Stimulated activated CD4-positive, alpha-beta T cell treated with anti-CD3 and anti-CD28 coated beads, TNF-alpha, amount 100 ng/mL, for 1 hour (primary cell): ENCODE measurements at places on chromosomes 13 and 19.

GRCh38 chr13:46340631-46341111 is 46.4 kb downstream of the RUBCNL start:
- DNase-seq, result no peak

GRCh38 chr19:34332027-34332760 is 32.8 kb upstream of the GPI start:
- no peak for DNase-seq

DNA sequence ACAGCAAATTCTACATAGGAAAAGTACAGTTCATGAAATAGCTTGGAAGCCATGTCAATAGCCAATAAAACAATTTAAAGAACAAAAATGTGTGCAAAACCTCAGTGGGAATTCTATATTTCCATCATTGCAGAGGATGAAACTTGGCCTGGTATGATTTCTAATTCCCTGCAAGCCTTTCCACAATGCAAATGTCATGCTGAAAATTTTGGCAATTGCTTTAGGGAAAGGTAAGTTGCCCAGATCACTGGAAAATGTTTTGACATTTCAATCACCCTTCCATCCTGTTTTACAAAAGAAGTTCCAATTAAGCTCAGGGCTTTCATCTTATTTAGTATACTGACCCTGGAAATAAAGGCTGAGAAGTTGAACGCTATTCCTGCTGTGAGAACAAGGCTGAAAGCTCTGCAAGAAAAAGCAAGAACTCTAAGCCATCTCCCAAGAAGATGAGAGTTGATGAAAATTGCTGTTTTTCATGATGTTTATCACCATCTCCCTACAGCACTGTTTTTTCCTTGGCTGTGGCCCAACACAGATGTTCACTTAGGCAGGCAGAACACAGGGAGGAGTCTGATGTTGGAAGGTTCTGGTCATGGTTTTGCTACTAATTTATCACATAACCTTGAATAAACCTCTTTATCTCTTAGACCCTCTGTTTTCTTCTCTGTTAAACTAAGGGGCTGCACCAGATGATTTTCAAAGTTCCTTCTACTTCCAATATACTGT is 263.7 kb downstream of the KCTD12 start:
- no peak for DNase-seq

GRCh38 chr19:33418461-33418860 is 45.0 kb downstream of the CEBPG start:
- DNase-seq, result no peak

- no peak for DNase-seq
These were observed 1193.8 kb downstream of the SLITRK1 start for GRCh38 chr13:82688400-82688994.

- no peak for DNase-seq
These were observed 96.2 kb downstream of the COL4A2 start for GRCh38 chr13:110403315-110403714.

DNA sequence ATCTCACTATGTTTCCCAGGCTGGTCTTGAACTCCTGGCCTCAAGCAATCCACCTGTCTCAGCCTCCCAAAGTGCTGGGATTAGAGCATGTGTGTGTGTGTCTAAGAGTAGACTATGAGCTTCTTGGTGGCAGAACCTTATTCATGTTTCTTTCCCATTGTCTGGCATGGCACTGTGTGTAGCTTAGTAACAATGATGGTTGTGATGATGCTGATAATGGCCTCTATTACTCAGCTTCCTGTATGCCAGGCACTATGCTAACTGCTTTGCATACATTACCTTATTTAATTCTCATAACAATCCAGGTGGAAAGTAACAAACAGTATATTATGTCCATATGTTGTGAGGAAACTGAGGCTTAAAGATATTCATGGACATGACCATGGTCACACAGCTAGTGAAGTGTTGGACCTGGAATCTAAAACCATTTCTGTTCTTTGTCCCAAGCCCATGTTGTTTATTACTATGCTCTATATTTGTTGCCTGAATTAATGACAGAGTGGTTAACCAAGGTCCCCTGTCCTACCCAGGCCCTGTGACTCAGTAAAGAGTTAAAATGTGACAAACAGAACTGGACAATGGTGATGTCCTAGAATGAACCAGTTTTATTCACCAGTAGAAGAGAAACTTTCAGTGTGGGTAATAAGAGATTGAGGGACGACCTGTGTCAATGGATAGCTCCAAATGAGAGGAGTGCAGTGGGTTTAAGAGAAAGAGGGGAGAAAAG is 109.6 kb downstream of the KLF5 start:
- no peak for DNase-seq

DNA sequence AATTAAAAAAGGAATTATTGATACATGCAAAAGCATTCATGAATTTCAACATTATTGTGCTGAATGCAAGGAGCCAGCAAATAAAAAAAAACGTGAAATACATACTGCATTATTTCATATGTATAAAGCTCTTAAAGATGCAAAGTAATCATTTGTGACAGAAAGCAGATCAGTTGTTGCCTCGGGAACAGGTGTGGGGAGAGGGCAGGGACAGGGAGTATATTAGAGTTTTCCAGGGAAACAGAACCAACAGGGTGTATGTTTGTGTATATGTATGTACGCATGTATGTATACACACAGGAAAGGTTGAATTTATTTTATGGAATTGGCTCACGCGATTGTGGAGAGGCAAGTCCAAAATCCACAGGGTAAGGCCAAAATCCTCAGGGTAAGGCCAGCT is 502.9 kb upstream of the ARGLU1 start:
- no peak for DNase-seq

- no peak for DNase-seq
These were observed 26.5 kb downstream of the ELL start for GRCh38 chr19:18495204-18495911.

DNA sequence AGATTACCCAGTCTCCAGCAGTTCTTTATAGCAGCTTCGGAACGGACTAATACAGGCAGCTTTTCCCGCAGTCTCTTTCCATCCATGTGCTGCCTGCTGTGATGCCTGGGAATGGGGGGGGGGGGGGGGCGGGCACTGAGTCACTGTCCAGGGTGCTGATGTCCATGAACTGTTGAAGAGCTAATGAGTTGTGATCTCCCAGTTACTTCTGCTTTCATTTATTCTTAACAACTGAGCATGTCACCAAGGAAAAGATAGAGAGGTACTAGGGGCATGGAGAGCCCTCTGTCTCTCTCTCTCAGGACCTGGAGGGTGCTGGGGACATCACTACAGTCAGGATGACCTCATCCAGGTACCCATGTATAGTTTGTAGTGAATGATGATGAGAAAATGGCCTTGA is 20.3 kb upstream of the CEACAM1 start:
- DNase-seq, result no peak

- DNase-seq, result no peak
These were observed 1337.3 kb downstream of the PCDH9 start for GRCh38 chr13:65892859-65893258.

DNA sequence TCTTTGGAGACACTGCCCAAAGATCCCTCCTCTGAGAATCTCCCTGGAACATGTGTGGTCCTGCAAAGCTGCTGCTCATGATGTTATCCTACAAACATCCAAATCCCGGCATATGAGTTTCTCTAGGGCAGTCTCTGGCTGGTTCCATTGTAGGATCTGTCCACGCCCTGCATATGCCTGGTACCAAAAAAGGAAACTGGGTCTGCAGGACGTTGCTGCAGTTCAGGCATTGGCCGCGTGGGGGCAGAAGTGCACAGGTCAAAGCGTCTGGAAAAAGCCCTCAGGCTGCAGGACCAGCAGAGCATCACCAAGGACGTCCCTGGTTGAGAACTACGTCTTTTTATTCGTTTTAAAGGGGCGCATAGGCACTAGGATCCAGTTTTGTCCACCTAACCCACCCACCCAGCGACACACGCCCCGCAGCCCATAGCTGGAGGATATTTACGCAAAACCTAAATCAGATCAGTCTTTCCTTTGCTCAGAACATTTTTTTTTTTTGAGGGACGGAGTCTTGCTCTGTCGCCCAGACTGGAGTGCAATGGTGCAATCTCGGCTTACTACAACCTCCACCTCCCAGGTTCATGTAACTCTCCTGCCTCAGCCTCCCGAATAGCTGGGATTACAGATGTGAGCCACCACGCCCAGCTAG is 12.9 kb upstream of the ZNF564 start:
- DNase-seq, result peak; percentile 95

DNA sequence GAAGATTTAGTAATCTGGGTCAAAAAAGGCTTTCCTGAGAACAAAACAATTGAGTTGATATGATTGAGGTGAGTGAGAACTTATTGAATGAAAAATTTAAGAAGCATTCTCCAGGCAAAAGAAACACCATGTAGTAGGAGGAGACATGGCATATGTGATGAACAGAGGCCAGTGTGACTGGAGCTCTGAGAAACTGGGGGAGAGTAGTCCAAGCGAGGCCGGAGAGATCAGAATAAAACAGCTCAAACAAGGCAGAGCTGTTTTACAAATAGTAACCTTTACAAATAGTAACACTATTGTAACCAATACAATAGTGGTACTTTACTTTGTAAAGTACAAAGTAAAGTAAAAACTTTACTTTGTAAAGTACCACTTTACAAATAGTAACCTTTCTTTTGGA is 1159.1 kb downstream of the PCDH9 start:
- DNase-seq, result no peak

- no peak for DNase-seq
These were observed 42.0 kb downstream of the SERTM1 start for GRCh38 chr13:36715841-36716240.

GRCh38 chr13:111853721-111854120 is 213.2 kb upstream of the SOX1 start:
- DNase-seq, result no peak

DNA sequence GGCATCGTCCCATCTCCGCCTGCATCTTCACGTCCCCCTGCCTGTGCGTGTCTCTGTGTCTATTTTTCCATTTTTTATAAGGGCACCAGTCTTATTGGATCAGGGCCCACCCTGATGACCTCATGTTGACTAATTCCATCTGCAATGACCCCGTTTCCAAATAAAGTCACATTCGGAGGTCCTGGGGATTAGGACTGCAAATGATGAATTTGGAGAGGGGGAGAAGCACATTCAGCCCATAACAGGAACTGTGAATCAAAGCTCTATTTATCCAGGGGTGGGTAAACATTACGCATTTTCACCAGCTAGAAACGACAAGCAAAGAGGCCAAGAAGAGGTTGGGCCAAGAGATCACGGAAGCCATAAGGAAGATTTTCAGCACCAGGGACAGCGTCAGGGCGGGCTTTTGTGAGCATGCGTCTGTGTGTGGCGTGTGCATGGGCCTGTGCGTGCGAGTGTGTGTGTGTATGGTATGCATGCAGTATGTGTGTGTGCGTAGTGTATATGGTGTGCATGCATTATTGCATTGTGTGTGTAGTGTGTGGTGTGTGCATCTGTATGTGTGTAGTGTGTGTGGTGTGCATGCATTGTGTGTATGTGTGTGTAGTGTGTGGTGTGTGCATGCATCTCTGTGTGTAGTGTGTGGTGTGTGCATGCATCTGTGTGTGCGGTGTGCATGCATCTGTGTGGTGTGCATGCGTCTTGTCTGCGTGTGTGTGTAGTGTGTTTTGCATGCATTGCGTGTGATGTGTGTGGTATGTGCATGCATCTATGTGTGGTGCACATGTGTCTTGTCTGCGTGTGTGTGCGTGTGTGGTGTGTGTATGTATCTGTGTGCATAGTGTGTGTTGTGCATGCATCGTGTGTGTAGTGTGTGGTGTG is 19.6 kb downstream of the CELF5 start:
- peak; percentile 33 for DNase-seq

- DNase-seq, result no peak
These were observed 698.7 kb upstream of the ARGLU1 start for GRCh38 chr13:107266657-107267056.

- DNase-seq, result no peak
These were observed 32.6 kb upstream of the GATAD2A start for GRCh38 chr19:19372656-19373416.

GRCh38 chr19:35353635-35354034 is 4.6 kb upstream of the FFAR3 start:
- DNase-seq, result no peak

DNA sequence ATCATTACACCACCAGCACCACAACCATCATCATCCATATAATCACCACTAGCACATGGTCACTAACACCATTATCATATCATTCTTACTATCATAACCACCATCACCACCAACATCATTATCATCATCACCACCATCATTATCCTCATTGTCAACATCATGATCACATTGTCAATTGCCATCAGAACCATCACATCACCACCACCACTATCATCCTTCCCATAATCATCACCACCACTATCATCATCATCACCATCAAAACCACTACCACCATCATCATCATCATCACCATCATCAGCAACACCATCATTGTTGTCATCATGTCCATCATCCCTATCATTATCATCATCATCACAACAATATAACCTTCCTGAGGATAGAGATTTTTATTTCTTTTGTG is 58.1 kb downstream of the MBD3L1 start:
- no peak for DNase-seq
